ENCODE measurements at places on chromosomes 12 and 14.
A peak's percentile ranks its signal among the peaks of the same experiment; 100 is the strongest.

GRCh38 chr12:65022960-65023359 is 98.1 kb downstream of the WIF1 start:
- DNase-seq = no peak

DNA sequence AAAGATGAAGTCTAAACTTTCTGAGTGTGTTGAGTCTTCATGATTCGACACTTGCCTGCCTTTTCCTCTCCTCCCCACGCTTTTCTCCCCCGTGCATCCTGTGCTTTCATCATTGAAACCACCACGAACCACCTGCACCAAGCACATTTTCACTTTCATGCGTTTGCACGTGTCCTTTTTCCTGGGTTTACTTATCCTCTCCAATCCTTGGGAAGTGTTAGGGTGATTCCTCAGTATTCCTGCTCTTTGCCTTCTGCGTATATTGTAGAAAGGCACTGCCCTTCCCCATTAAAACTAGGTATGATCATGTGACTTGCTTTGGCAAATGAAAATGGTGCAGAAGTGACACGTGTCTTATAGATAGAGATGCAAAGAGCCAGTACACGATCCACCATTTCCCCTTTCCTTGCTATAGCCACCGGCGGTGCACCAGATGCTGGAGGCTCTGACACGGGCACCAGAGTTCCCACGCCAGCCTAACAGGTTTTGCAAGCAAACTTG is 106.6 kb downstream of the BRMS1L start:
- DNase-seq = no peak

DNA sequence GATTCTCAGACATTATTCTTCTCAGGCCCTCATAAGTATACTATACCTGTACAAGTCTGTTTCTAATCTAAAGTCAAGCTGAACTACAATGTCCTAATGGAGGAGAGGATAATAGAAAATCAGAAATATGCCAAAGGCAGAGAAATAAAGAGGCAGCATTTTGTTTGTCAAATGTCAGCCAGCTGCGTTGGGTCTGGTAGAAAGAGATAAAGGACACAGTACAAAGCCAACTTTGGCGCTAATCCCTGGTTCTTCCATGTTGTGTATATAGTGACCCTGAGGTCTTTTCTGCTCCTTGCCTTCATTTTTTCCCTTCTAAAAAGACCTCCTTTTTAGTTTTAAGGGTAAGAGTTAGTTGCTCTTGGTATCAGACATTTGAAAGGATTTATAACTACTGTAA is 103.1 kb downstream of the PRICKLE1 start:
- DNase-seq = no peak

DNA sequence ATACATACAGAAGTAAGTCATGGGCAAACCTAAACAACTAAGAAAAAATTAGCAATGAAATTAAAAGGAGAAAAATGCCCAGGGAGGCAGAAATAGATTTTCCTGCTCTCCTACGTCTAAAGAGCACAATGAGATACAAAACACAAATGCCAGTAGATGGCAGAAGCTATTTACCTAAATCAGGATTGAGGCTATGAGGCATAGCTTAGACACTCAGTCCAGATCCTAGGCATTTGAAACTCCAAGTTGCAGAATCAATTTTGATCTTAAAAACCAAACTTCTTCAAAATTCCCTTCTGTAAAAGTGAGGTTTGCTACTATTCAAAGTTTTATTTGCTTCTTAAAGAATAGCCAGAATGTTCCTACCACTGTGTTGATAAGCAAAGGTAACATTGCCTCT is 368.6 kb downstream of the DAD1 start:
- DNase-seq = no peak

- DNase-seq = no peak
Measured at GRCh38 chr12:80400571-80400991, 43.5 kb upstream of the PTPRQ start.

DNA sequence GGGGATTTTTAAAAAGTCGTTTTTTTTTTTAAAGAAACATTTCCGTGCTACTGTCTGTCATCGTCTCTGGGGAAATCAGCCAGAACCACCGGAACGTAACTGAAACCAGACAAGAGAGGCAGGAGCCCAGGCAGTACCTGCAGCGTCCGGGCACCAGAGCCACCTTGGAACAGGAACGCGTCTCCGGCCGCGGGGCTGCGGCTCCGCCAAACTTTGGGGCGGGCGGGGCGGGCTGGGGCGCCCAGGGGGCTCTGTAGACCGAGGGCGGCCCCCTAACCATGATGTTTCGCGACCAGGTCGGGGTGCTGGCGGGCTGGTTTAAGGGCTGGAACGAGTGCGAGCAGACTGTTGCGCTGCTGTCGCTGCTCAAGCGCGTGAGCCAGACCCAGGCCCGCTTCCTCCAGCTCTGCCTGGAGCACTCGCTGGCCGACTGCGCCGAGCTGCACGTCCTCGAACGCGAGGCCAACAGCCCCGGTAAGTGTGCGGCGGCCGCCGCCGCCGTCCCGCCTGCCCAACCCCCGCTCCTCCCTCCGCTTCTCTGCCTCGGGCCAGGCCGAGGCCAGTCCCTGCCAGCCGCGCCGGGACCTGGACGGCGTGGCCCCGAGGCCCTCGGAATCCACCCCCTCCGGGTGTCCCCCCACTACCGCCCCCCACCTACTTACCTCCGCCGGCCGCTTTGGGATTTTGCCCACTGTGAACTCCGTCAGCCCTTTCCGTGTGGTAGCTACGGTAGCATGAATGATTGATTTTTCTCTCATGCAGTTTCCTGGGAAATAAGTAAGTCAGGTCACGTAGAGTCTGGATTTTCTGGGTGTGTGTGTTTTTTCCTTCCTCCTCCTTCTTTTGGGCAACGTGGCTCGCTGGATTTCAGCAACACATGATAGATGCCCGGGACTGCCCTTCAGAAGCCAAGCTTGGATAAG is 972 bp downstream of the SAMD4A start:
- peak; percentile 14 for DNase-seq

DNA sequence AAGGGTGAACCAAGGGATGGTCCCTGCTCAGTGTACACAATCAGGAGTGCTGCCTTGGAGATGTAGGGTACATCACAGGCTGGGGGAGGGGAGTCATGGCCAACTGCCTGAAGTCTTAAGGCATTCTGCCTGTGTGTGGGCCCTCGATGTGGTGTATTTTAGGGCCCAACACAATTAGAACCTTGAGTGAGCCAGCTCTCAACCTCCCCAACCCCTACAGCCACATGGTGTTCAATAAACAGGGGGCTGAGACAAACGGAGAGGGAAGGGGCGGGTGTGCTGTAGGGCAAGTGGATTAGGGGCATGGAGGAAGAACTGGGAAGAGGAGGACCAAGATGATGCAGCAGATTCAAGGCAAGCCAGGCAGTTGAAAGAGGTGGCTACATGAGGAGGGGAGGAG is 8.6 kb upstream of the CHD4 start:
- no peak for DNase-seq

GRCh38 chr14:99535448-99535847 is 54.2 kb downstream of the CCNK start:
- no peak for DNase-seq

- DNase-seq = no peak
Measured at GRCh38 chr12:124369055-124369826, 74.3 kb downstream of the RFLNA start.

DNA sequence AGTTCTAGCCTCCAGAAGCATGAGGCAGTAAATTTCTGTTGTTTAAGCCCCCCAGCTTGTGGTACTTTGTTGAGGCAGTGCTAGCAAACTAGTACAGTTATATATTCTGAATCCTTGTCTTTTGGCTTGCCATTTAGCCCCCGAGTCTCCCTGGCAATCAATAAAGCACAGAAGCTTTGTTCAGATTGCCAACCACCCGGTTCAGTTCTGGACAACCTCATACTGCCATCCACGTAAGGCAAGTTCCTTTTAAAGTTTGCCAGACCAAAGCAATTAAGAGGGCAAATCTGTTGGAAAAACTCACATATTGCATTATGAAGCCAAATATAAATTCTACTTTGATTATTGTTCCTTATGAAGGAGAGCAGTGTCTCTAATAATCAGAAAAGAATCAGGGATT is 67.1 kb downstream of the RERG start:
- DNase-seq = no peak

DNA sequence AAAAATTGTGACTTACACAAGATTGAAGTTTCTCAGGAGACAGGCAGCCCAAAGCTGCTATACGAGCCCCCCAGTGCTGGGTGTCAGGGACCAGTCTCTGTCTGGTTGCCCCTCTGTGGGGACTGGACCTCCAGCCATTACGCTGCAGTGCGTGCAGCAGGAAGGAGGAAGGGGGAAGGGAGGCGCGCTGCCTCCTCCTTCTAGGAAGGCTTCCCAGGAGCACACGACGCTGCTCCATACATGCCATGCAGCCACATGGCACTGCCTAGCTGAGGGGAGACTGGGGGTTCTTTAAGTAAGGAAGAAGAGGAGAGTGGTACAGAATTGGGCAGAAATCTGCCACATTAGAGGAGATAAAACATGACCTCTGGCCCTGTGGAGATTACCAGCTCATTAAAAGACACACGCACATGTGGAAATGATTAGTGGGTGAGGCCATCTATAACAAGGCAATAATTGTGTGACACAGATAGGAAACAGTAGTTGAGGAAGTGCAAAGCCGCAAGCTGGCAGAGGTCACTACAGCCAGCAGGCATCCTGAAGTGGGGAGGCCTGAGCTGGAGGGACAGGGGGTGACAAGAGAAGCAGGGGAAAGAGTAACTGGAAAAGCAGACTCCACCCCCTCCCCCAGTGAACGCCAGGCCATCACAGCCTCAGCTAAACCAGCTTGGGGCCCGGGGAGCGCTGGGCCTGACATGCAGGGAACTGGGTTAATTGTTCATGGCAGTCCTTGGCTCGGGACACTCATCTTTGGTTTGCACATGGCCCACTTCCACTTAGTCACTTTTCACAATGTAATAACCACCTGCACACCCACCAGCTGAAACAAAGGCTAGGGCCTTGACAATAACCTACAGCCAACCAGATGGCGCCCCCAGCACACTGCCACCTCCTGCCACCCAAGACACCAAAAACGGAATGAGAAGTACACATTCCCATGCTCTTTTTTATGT is 39.6 kb downstream of the CCDC88C start:
- no peak for DNase-seq

DNA sequence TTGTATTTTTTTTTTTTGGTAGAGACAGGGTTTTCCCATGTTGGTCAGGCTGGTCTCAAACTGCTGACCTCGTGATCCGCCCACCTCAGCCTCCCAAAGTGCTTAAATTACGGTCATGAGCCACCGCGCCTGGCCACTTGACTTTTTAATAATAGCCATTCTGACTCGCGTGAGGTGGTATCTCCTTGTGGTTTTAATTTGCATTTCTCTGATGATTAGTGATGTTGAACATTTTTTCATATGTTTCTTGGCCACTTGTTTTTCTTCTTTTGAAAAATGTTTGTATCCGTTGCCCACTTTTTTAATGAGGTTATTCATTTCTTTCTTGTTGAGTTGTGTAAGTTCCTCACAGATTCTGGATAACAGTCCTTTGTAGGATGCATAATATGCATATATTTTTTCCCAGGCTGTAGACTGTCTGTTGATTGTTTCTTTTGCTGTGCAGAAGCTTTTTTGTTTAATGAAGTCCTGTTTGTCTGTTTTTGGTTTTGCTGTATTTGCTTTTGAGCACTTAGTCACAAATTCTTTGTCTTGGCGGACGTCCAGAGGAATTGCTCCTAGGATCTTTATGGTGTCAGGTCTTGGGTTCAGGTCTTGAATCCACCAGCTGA is 10.3 kb upstream of the PGAM5 start:
- no peak for DNase-seq

DNA sequence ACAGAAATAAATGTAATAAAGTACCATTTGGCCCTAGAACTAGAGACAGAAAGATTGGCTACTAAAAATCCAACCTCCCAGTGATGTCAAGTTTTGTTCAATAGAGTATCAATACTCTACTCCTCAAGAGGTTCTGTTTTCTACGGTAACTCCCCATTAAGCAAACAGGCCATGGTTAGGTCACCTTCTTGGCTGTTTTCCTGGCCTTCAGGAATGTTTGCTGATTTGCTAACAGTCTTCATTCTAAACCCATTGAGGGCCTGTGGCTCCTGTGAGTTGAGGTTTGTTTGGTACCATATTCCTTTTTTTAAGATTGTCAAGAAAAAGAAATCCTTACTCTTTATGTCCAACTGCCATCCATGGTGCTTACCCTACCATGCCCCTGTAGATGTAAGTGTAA is 1022.0 kb upstream of the TMEM132C start:
- no peak for DNase-seq

- DNase-seq = no peak
Measured at GRCh38 chr14:104676130-104676693, 13.2 kb upstream of the INF2 start.

DNA sequence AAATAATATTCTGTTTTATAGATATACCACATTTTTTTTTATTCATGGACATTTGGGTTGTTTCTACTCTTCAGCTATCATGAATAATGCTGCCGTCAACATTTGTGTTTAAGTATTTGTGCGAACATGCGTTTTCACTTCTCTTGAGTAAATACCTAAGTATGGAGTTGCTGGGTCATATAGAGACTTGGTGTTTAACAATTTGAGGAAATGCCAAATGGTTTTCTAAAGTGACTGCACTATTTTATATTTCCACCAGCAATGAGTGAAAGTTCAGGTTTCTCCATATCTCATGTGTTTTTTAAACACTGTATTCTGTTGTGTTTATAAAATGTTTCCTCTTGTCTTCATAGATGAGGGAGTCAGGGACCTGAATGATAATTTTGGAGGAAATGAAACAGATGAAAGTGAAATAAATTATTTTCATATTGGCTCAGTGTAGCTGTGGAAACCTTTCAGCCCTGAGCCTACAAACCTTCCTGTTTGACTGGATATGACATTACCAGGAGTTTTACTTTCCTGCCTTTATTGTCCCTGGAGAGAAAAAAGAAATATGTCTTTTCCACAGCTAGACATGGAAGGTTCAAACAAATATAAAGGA is 26.3 kb downstream of the DAAM1 start:
- DNase-seq = no peak

DNA sequence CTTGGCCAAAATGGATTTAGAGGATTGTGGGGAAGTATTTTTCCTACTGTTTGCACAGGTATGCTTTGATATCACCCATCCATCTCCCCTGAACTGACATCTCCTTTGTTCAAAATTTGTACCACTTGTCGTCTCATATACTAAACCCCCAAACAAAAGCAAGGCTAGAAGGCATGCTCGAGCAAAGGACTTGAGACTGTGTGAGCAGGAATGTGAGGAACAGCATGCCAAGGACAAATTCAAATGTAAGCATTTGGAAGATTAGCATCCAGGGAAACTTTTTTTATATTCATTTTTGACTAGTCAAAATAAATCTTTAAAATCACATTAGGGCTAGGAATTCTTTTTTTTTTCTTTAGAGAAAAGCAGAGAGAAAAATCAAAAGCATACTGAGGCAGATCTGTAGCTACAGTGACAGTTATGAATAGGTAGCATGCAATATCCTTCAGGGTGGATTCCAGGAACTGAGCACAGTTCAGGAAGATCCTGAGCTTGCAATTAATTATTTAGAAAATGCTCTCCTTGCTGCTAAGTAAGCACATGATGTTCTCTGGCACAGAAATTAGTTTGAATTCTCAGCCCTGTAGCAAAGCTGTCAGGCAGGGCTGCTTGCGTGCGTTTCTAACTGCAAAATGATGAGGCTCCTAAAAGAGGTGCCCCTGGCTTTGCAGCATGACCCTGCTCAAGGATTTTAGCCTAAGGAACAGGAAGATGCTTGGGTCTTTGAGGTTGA is 327.7 kb downstream of the LRIG3 start:
- DNase-seq = no peak
